ENCODE measurements at places on chromosomes 1 and 21.

GRCh38 chr1:67647814-67648358 is 37.1 kb upstream of the GADD45A start:
- DNase-seq: no peak

DNA sequence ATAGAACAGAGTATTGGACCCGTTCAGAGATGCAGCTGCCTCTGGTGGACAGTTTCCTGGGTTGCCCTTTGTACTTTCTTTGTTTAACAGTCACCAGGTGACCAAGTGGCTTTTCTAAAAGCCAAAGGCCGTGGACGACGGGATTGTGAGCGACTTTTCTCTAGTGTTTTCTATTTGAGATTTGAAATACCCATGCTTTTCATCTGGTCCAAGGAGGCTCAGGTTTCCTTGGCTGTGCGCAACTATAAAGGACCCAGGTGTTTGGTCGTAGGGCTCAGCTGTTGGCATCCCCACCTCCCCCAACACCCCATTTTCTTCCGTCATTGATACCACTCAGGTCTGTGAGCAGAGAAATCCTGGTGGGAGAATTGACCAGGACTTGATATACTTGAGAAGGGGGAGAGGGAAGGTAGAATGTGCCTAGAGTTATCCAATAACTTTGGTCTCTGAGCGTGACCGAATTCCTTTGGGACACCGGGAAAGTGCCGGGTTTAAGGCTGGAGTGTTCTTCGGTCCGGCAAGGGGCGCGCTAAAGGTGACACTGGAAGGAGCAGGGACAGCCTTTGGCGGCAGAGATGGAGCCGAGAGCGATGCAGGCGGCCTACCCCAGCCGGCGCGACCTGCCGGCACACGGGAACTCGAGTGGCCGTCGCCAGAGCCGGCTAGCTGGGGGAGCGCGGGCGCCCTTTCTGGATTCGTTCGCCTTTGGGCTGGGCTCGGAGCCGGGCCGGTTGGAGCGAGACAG is 83.4 kb upstream of the BMP8A start:
- no peak for DNase-seq

DNA sequence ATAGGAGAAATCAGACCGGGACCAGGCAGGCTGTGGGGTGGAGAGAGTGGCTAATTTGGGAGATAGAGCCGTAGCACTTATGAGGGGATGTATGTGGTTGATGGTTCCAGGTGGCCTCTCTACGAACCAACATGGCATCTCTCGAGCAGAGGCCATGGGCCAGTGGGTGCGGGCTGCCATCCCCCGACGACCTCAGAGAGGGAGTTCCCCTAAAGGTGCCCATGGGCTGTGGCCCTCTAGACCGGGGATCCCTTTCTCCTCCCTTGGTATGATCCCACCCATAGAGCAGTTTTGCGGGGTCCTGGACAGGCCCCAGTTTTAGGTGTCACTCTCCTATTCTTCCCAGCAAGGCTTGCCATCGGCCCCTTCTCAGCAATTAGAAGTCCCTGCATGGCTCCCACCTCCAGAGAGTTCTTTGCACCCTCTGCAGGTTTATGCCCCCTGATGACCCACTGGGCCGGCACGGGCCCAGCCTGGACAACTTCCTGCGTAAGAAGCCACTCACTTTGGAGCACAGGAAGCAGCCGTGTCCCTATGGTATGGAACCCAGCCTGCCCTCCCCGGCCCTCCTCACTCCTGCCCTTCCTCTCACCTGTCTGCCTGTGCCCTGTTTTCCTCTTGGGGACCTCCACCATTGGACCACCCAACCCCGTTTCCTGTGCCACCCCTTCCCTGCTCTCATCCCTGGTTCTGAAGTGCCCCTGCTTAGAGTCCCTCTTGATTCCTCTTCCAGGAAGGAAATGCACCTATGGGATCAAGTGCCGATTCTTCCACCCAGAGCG is 7.8 kb downstream of the ZC3H12A start:
- no peak for DNase-seq

GRCh38 chr21:44549525-44550211 is 1.6 kb downstream of the KRTAP10-2 start:
- no peak for DNase-seq

- no peak for DNase-seq
Measured at GRCh38 chr1:102942324-102942723, 166.0 kb downstream of the COL11A1 start.

DNA sequence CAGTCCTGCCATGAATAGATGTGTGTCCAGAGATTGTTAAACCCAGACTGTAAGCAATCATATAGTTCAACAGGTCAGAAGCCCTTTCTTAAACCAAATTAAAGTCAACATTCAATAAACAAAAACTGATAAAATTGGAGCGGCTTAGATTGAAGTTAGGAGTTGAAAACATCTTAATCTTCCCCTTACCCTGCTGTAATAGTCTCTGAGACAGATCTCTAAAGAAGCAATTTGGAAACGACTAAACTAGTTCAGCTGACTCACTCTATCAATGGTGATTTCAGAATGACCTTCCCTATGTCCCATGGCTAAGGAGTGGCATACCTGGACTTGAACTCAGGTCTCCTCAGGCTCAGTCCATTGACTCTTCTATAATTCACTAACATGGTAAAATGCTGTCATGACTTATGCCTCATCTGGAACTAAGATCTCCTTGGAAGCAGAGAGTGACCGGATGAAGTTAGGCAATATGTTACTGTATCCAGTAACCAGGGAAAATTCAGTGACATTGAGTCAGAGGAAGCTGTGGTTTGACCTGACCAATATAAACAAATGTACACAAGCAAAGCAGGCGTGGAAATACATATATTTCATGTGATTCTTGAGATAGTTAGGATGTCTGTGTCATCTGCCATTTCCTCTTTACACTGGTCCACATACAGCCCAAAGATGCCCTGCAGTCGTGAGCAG is 30.1 kb downstream of the SGIP1 start:
- no peak for DNase-seq

- DNase-seq: no peak
Measured at GRCh38 chr1:115976921-115977498, 697 bp downstream of the SLC22A15 start.

DNA sequence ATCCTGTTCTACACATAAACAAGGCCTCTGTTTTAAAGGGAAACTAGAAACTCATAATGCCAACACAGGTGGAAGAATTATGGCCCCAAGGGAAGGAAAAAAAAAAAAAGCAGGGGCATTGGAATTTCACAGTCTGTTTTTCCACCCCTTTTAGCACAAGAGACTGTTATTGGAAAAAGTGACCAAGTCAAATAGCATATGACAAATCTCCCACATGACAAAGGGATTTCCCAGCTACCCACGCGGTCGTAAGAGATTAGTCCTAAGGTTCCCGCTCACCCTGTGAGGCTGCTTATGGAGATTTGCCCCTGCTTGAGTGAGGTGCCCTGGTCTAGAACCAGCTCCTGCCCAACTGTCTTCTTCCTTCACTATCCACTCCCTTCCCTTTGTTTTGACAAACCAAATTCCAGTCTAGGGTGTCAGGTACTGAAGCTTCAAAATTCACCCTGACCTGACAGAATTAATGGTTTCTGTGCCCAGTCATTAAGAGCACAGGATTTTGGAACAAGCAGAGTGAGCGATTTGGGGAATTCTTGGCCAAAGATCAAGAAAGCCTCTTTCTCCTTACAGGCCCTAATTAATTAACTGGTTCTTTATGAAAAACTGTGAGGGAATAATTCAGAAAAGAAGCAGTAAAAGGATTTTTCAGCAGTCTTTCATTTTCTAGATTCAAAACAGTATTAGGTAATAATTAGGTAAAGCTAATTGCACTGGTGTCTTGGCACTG is 107.3 kb downstream of the NMNAT2 start:
- DNase-seq: no peak

DNA sequence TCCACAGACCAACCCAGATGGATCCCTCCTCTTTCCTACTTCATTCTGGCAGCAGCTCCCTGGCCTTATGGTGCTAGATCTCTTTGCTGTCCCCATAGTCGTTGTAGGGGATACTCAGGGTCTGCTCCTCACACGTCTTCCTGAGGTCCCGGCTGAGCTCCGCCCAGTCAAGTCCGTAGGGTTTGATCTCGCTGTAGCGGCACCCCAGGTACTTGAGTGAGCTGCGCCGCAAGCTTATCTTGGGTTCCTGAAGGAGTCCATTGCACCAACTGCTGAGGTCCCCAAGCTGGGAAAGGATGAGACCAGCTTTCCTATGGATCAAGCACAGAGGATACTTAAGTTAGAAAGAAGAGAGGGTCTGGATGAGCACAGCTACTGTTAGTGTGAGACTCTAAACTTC is 300.3 kb downstream of the ASTN1 start:
- no peak for DNase-seq

DNA sequence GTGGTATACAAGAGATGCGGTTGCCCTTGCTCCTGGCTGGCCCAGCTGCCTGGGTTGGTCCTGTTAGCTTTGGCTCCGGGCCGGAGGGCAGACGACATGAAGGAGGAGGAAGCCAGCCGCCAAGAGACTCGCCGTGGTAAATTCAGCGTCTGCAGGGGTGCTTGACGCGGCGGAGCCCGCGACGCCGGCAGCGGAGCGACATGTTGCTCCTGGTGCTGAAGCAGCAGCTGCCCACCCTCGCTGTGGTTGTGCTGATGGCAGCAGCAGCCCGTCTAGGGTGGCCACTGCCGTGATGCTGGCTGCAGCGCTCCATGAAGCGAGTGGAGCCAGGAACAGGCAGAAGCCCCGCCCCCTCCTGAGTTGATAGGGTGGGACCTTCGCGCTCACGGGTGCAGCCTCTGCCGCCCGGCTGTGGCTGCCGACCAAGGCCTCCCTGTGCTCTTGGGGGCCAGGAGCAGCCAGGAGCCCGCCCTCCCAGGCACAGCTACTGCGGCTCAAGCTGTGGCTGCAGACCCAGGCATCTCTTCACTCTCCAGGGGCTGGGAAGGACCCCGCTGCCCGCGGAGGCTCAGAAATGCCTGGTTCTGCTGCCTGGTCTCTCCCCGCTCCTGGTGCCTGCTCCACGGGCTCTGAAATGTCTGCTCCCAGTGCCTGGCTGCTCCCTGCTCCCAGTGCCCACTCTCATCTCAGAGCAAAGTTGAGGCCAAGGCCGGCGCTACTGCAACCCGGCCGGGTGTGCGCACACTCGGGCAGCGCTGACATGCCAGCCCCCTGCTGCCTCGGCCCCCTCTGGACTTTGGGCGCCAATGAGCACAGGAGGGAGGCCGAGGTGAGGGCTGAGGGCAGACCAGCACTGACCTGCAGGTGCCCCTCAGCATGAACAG is 4.4 kb upstream of the ZNF692 start:
- peak; percentile 13 for DNase-seq

DNA sequence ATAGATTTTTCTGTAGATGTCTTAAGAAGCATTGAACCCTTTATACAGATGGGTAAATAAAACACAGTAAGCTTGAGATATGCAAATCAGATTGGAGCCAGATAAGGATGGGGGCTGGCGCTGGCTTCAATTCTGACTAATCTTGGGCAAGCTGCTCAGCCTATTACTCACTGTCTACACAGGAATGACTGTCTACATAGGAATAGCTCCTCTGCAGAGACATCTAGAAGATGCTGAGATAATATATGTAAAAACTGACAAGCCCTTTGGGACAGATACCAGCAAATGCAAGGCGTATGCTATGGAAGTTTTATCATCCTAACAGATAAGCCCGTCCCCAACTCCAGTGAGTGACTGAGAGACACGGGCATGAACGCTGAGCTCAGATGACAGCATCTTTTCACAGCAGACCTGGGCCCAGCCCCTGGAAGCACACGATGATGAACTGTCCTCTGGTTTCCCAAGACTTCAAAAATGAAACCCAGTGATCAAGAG is 1.7 kb downstream of the CLDN14 start:
- DNase-seq: no peak

- no peak for DNase-seq
Measured at GRCh38 chr1:51072043-51072439, 30.0 kb upstream of the C1orf185 start.

DNA sequence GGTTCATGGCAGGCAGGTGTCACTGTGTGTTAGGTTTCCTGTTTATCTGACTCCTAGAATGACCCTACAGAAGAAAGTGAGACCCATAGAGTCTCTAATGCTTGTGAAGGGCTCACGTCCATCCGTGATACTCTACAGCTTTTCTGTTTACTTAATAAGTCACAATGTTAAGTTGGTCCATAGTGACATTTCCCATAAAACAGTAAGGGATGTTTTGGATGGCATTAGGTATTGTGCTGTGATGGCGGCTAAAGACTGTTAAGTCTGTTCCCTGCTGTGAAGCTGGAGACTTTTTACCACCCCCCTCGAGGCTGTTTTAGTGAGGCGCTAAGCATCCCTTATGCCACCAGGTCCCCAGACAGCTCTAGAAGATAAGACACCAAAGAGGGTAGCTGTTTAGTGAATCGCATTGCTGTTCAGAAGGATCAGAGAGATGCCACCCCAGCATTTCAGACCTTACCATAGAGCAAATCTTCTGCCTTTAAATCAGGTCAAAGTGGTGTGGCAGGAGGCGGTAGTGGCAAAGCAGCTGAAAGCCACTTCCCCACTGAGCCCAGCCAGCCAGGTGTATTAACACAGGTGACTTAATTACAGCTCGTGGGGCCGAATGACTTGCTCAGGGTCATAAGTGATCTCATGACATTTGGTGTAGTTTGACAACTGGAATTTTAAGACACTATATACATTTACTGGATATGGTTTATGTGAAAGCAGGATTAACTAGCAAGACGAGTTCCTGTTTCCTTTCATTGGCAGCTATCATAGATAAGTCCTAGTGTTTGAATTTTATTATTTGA is 25.0 kb downstream of the SLC37A1 start:
- no peak for DNase-seq

DNA sequence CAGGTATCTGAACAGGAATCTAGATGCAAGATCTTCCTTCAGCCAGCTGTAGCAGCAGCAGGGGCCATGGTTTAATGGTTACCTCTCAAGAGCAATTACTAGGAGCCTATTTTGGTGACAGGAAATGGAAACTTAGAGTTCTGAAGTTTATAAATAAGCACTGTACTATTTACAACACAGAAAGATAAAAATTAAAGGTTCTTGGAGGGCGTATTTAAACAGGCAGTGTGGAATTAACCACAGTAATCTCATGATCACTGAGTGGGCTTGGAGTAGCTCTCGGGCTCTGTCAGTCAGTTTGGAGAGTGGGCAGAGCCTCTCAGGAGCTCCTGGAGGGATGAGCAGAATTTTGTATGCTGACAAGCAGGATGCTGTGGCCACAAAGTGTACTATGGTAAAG is 10.2 kb upstream of the FCRL5 start:
- DNase-seq: no peak

DNA sequence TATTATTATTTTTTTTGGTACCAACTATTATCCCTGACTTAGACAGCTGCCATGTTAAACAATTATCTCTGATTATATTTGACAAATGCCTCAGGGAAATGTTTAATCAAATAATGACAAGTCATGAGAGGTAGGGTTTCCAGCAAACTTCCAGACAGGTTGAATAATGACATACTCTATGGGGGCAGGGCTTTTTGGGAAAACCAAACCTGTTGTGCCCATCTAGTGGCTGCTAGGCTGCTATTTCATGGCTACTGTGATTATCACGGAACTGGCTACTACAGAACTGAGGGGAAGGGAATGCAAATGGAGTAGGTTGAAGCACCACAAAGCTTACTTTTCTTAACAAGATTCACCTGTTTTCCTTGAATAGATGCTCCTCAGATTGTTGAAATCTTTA is 77.6 kb downstream of the DUSP10 start:
- DNase-seq: no peak

All from cortex of kidney (tissue), 1 donor.